ENCODE measurements at places on chromosomes 1 and 21.
A peak's percentile ranks its signal among the peaks of the same experiment; 100 is the strongest.

DNA sequence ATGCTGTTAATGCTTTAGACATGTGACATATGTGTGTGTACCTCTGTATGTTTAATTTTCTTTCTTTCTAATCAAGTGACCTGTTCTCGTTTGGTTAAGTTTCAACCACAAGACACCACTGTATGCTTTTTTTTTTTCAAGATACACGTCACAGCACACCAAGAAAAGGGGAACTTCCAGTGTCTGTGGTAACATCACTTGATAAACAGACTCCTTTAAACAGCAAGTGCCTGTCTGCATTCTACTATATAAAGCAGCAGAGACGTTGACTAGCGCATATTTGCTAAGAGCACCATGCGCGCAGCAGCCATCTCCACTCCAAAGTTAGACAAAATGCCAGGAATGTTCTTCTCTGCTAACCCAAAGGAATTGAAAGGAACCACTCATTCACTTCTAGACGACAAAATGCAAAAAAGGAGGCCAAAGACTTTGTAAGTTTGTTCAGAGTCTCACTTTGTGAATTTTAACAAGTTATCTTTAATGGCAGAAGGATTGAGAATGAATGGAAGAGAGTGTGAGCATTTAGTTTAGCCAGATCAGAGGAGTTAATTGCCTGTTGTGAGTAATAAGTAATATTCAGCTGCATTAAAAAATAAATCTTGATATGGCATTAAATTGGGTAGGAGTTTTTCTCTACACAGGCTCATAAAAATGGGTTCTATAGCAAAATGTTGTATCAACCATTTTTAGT is at the start of gene RGS1:
Gene RGS1 (plus strand): TSS at position 275 of the 691 bp plus-strand sequence. CDS start 20 bp downstream, at position 295.
- DNase-seq = no peak

DNA sequence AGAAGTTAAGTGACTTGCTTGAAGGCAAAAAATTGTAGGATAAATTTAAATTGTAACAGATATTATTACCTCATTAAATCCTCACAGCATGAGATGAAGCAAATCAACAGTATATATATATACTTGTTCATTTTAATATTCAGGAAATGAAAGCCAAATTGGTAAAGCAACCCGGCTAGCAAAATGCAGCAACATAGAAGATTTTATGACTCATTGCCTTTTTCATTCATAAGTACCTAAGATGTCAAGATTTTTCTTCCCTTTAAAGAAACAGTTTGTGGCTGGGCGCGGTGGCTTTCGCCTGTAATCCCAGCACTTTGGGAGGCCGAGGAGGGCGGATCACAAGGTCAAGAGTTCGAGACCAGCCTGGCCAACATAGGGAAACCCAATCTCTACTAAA is 190.5 kb upstream of the NRIP1 start:
- DNase-seq = no peak

- no peak for DNase-seq
These were observed 173.1 kb upstream of the GALNT2 start for GRCh38 chr1:229893762-229894444.

- DNase-seq = no peak
These were observed 166.7 kb downstream of the MIS18A start for GRCh38 chr21:32112195-32112594.

DNA sequence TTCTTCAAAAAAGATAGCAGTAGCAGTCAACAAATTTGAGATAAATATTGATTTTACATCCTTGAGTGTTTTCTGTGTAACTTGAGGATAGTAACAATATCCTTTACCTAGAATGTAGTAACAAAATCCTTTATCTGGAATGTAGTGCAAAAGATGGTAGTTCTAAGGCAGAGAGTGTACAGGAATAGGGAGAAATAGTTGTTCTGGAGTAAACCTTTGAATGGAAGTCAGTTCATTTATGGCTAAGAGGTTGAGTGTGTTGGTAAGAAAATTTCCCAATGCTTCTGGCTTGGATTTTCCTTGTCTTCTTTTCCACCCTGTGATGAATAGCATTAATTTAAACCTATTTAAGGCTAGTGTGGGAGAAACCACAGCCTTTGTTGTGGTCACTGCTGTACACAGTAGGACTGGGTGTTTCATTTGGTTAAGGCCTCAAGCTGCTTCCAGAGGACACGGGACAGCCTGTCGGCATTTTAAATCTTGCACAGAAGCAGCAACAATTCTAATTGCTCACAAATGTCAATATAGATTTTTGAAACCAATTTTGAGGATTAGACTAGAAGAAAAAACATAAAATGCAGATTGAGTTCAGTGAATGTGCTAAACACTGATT is 11.3 kb downstream of the NFIA start:
- no peak for DNase-seq

DNA sequence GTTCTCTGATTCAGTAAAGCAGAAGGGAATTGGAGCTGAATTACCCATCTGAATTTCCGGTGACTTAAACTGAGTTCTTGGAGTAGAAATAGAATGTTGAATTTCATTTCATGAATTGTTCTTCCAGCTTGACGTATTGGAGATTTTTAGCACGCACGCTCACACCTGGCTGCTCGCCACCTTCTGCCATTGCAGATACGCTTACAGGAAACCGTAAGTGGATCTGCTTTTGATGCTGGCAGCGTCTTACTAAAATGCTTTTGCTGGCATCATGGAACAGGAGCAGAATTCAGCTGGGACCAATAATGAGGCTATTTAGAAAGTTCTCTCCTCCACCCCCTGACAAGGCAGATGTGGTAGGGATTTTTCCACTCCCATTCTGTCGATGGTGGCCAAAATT is 17.7 kb upstream of the ELAVL4 start:
- DNase-seq = no peak

- DNase-seq = no peak
These were observed 50.2 kb downstream of the GADD45A start for GRCh38 chr1:67735206-67735605.

DNA sequence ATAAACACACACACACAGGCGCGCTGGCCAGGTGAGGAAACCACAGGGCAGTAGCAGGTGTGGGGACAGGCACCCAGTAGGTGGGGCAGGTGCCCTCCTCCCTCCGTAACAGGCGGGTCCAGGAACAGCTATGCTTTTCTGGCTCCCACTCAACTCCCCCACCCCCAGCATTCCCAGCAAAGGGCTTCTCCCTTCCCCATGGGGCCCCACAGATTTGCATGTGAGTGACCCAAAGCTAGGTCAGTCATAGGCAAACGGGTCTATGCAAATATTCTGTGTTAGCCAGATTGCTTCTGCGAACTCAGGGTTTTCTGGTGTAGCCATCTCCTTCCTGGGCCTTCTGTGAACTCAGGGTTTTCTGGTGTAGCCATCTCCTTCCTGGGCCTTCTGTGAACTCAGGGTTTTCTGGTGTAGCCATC is 114.2 kb downstream of the SIK1 start:
- DNase-seq = no peak

DNA sequence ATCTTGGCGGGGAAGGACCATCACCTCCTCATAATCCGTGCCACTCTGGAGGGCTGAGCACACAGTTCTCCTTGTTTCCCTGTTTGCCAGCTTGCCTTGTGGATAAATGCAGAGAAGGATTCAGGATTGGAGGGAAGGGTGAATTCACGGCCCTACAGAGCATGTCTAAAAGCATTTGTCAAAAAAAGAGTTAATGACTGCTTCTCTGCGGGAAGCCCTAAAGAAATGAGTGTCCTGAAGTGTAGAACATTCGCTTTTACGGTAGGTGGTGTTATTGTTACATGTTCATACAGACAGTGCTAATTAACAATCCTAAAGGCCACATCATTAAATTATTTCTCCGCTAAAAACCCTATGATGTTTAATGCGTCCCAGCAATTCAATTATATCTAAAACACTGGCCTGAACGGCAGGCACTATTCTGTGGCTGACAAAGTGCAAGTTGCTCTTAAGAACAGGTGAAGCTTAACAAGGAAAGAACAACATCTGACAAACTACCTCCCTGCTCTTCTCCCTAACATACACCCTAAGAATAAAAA is 112.3 kb upstream of the NFIA start:
- DNase-seq = peak; percentile 45

DNA sequence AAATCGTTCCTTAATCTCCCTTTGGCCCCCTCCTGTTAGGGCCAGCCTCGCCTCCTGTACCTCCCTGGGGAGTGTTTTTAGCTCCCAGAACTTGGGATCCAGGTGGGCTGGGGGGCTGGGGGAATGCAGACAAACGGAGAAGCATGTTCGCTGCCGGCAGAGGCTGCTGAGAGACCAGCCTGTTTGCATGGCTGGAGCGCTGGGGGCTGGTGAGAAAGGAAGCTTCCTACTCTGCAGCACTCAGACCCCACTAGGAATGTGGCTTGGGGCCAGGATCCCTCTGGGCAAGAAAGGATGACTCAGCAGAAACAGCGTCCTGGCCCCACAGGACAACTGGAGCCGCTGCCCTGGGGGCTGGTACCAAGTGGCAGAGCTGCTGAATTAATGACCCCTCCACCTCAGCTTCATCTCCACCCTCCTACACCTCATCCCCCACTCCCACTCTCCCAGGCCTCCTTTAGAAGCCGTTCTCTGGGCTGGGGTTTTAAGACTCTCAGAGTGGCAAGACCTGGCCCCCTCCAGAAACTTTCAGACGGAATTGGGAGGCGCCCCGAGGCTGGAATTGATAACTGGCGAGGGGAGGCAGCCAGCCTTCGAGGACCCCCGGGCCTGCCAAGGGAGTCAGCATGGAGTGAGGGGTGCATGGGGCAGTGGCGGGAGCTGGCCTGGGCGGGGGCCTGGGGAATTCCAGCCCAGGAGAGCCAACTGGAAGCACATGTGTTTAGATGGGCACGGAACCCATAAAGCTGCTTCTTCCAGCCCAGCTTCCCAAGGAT is 28.5 kb upstream of the EPS8L3 start:
- peak; percentile 85 for DNase-seq

- DNase-seq = peak; percentile 28
These were observed 36.0 kb downstream of the GPR3 start for GRCh38 chr1:27428316-27429028.

- DNase-seq = peak; percentile 89
These were observed 27.3 kb downstream of the GPR157 start for GRCh38 chr1:9101510-9102146.

- DNase-seq = peak; percentile 83
These were observed 14.3 kb upstream of the GPR157 start for GRCh38 chr1:9143250-9143649.

GRCh38 chr1:230901671-230902070 is 33.4 kb upstream of the C1orf198 start:
- no peak for DNase-seq

- DNase-seq = no peak
These were observed 12.6 kb upstream of the IFNAR1 start for GRCh38 chr21:33312121-33312520.

DNA sequence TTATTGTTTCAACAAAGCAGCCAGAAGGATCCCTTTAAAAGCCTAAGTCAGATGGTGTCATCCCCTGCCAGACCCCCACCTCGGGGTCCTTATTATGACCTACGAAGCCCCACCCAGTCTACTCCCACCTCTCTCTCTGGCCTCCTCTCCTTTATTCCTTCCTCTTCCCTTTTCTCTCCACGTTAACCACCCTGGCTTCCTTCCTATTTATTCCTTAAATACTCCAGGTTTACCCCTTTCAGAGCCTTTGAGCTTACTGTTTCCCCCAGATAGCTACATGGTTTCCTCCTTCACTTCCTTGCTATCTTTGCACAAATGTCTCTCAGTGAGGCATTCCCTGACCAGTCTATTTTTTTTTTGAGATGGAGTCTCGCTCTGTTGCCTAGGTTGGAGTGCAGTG is 12.0 kb upstream of the SLC9A1 start:
- DNase-seq = no peak

GRCh38 chr1:91764471-91765115 is 121.4 kb downstream of the TGFBR3 start:
- DNase-seq = no peak

- no peak for DNase-seq
These were observed 30.2 kb downstream of the LPAR3 start for GRCh38 chr1:84862810-84863251.

GRCh38 chr1:229164348-229164747 is 106.6 kb upstream of the RAB4A start:
- DNase-seq = no peak

- DNase-seq = no peak
These were observed 64.2 kb downstream of the IRF2BP2 start for GRCh38 chr1:234545517-234546386.

DNA sequence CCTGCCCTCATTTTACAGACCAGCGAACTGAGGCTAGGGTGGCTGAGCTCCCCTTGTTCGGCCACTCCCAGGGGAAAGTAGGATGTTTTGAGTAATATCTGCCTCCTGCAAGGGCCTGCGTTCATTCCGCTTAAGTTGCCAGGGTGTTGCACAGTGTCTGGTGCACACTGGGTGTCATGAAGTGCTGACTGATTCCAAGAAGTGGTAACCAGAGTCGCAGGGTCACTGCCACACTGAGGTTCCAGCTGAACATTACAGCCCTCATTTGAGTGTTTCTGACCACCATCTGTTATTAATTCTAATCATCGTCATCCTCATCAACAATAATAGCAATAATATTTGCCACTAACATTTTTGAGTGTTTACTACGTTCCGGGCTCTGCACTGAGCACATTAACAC is 250.6 kb downstream of the KAZN start:
- DNase-seq = peak; percentile 42

DNA sequence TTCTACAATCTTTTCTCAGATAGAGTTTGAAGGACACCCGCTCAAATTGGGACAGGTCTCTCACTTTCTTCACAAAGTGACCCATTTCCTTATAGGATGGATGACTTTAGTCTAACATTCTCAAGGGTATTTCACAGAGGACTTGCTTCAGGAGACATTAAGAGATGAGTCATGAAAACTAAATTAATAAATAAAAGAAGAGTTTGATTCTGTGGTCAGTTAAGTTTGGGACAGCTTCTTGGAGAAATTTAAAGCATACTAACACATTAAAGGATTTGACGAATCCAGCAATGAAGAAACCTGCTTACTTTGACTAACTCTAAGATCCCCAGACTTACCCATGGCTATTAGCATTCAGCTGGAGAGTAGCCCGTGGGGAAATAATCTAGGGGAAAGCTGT is 95.6 kb upstream of the RAB3GAP2 start:
- no peak for DNase-seq

DNA sequence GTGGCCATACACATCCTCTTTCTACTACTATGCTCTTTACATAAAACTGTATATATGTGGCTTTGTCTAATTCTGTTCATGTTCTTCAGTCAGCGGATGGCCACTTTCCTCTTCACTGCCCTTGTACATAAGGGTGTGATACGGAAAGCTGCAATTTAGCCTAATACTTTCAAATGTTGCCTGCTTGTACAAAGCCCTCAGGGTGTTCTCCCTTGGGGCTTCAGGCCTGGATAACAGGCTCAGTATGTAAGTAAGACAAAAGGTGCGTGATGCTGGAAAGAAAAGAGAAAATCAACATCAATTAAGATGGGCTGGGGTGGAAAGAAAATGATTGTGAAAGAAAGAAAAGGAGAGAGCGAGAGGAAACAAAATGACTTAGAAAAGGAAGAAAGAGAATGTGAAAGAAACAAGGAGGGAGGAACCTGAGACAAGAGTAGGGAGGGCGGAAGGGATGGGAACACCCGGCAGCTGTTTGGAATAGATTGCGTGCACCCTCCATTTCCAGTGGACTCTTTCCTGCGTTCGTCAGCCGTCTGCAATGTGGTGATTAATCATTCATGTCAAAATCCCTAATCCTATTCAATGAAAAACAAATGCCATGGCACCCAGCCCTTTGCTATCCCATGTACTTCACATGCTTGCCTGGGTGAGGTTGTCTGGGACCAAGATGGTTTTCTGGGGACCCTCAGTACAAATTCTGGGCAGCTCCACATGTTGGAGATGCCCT is 553.6 kb downstream of the NUF2 start:
- peak; percentile 88 for DNase-seq

All from AG20443 (cell line).